Germinal center (tissue), 1 donor: ENCODE measurements at places on chromosomes 2 and 18.

DNA sequence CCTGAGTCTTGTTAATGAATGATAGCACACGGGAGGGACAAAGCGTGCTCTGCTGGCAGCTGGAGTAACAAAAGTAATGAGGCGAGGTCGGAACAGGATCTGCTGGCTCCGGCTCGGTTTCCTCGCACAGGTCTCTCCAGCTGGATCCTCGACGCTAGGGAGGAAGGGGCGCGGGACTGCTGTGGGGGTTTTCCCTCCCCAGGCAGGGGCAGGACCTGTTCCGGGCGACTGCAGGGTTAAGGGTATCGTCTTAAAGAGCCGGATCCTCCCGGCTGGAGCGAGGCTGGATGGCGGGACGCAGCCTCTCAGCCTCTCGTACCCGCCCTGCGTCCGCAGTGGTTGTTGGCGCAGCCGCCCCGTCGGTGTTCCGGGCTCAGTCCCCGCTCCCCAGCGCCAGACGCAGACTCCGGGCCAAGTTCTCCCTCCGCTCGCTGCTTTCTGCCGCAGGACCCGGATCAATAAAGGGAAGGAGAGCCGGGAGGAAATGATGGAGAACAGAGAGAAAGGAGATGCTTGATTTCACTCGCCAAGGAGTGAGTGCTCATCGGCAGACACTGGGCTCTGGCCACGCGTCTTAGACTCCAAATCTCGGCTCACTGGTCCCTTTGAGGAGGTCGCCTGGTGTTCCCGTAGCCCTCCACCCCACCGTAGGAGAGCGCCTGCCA is 1.1 kb upstream of the LIPG start:
- peak; percentile 4 for DNase-seq

DNA sequence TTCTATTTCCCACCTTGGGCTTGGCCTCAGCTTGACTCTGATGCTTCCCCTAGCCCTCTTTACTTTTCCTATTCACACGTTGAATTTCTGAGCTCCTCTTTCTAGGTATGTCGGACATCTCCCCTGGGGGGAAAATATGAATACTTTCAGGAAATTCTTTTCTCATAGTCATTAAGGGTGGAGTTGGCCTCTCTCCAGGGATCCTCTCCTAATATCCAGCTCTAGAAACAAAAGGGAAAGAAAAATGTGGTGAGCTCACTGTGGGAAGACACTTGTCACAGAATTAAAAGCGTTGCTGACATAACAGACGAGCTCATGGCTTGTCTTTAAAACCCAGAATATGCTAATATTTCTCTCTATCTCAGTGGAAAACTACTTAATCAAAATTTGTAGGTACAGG is 132.7 kb upstream of the MEX3C start:
- DNase-seq: no peak

DNA sequence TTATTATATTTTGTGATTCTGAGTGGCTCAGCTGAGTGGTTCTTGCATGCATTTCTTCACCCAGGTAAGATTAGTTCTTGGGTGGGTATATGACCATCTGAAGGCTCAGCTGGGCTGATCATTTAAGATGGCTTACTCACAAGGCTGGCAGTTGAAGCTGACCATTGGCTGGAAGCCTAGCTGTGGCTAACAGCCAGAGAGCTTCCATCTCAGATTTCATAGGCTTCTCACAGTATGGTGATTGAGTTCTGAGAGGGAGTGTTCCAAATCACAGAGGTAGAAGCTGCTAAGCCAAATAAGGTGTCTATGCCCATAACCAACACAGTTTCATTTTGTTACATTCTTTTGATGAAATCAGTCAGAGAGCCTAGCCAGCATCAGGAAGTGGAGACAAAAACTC is 117.4 kb upstream of the RPRM start:
- no peak for DNase-seq

DNA sequence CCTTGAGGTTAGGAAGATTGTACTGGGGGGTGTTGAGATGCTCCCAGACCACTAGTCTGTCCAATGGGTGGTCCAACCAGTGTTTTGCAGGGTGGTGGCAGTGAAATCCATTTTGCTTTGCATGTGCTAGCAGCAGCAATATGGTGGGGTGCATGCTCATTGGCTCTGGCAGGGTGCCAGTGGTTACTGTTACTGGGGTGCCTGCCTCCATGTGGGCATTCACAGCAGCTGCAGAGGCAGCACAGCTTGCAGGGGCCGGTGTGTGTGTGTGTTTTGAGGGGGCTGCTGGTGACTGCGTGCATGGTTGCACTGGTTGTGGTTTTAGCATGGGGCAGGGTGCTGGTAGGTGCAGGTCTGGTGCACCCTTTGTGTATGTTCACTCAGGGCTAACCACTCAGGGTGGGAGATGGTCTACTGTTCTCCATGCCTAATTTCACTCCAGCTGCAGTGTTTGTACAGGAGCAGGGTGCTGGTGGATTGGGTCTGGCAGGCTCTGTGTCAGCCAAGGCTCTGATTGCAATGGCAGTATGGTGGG is 265.4 kb downstream of the NUP35 start:
- no peak for DNase-seq

DNA sequence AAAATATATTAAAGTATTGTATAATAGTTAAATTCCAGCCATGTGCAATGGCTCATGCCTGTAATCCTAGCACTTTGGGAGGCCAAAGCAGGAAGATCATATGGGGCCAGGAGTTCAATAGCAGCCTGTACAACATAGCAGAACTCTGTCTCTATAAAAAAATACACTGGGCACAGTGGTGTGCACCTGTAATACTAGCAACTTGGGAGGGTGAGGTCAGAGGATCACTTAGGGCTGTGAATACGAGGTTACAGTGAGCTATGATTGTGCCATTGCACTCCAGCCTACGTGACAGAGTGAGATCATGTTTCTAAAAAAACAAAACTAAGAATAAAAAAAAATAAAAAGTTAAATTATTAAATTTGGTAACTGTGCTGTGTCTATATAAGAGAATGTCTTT is 36.1 kb downstream of the ZRANB3 start:
- DNase-seq: no peak

GRCh38 chr2:55511508-55512124 is 7.9 kb upstream of the CFAP36 start:
- DNase-seq: no peak

DNA sequence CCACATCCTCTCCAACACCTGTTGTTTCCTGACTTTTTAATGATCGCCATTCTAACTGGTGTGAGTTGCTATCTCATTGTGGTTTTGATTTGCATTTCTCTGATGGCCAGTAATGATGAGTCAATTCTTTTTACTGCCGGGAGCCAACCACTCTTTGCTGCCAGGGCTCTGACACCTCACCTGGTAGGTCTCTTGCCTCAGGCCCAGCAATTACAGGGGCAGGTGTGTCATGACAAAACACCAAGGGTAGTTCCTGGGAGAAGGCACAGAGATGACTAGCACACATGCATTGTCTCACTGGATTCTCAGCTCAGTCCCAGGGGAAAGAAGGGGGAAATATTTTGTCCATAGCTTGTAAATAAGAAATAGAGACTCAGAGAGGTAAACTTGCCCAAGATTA is 122.3 kb downstream of the CHST9 start:
- no peak for DNase-seq

GRCh38 chr2:164780611-164781178 is 60.9 kb downstream of the COBLL1 start:
- no peak for DNase-seq

- DNase-seq: no peak
Measured at GRCh38 chr2:38158378-38159118, 82.6 kb upstream of the CYP1B1 start.

DNA sequence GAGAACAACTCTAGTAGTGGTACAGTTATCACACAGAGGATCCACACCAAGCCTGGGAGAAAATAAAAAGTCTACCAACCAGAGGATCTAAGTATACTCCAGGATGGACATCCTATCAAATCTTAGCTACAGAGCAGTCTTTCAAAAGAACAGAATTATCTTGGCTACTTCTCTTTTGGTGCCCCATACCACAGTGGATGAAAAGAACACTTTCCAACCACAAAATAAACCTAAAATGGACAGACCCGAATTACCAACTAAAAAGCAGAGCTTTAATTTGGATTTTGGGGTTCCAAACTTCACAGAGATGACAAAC is 116.1 kb downstream of the SRBD1 start:
- no peak for DNase-seq

DNA sequence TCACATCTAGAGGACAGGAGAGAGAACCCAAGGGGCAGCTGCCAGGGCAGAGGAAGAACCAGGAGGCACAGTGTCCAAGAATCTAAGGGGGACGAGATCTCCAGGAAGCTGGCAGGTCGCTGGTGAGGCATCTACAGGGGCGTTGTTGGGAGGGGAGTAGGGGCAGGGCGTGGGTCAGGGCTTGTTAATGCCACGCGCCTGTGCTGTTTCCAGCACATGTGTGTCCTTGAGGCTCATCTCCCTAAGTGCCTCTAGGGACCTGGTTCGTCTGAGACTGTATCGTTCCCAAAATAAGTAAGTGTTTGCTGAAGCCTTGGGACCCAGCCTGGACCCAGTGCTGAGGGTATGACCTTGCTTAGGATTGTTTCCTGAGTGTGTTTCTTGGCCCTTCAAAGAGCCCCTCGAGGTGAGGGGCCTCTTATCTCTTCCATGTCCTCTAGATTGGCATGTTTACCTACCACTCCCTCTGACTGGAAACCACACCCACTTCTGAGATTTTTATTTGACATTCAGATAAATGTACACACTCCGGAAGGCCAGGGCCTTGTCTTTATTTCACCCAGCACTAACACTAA is 22.2 kb downstream of the HK2 start:
- DNase-seq: no peak

DNA sequence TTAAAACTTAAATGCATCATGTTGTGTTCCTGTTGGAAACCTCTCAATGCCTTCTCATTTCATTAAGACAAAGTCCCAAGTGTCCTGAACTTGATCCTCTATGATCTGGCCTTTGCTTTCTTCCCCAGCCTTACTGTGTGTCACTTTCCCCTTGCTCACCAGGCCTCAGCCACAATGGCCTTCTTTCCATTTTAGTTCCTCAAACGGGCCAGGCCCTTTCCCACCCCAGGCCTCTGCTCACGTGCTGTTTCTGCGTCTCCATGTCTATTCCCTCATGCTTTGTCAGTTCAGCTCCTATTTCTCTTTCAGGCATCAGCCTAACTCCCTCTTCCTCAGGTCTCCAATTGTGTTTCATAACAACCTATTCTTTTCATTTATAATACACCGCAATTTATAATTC is 19.5 kb downstream of the CXCR4 start:
- DNase-seq: no peak

GRCh38 chr2:28428486-28428885 is 35.8 kb downstream of the FOSL2 start:
- DNase-seq: no peak

- no peak for DNase-seq
Measured at GRCh38 chr2:10876394-10876793, 35.3 kb upstream of the KCNF1 start.

GRCh38 chr18:21406116-21406515 is 164.1 kb downstream of the GREB1L start:
- DNase-seq: no peak
